Vein endothelial cell (primary cell): ENCODE measurements at places on chromosomes 12 and 14. TPM values are rescaled to one million over a fixed set of nuclear protein-coding genes. Genes with fewer than 3 reads are reported as not detected.

AICDA gene
- total RNA-seq, result not detected in 2 replicates

SERPINA10 gene
- not detected in 2 replicates for total RNA-seq

REM2 gene
- total RNA-seq, result not detected in 2 replicates

SMIM41 gene
- 0.19 TPM in 1 of 2 replicates, not detected in the other for total RNA-seq

TEX52 gene
- not detected in 2 replicates for total RNA-seq

FBLN5 gene
- 0.96 and 4.6 TPM in 2 replicates for total RNA-seq

FAM90A1 gene
- not detected in 2 replicates for total RNA-seq

PROX2 gene
- total RNA-seq, result under 0.01 TPM in 1 of 2 replicates, not detected in the other
